ENCODE measurements at places on chromosomes 12 and 14. TPM values are rescaled to one million over a fixed set of nuclear protein-coding genes. Genes with fewer than 3 reads are reported as not detected.
A peak's percentile ranks its signal among the peaks of the same experiment; 100 is the strongest.

DNA sequence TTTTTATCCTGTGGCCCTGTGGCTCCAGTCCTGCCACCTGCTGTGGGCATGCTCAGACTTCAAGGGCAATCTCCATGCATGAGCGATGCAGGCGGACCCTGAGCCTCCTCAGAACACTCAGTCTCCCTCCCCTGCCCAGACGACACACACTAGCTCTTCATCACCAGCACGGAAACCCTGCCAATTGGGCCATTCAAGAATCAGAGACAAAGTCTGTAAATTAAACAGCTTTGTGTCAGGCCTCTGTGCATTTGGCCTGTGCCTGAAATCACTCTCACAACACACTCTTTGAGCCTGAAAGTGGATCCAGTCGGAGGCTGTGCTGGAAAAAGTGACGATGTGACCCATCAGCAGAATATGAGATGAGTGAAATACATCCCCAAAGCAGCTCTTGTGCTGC, 12.5 kb downstream of the POU6F1 start:
- DNase-seq, result no peak

The TAS2R9 gene
- not detected for total RNA-seq

DNA sequence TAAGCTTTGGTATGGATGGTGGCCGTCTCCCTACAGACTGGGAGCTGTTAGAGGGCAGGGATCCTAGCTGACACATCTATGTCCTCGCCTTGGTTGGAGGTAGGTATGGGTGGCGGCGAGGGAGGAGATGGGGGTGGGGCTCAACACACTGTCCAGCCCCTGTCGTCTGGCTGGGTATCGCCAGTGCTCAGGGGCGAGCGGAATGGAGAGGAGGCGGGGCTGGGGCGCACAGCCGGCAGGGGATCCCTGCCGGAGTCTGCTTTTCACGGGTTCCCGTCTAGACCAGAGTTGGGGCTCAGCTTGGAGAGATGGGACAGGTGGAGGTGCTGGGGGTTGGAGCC, 16.1 kb downstream of the TAMALIN start:
- no peak for DNase-seq

- DNase-seq, result no peak
Observed at GRCh38 chr12:113238309-113238708, 17.0 kb downstream of the TPCN1 start.

GRCh38 chr14:57403521-57403864, 13.1 kb downstream of the NAA30 start:
- no peak for DNase-seq

The SLC17A8 gene
- total RNA-seq, result 3.2 TPM

GRCh38 chr12:125540580-125541204, 475.5 kb downstream of the AACS start:
- no peak for DNase-seq

DNA sequence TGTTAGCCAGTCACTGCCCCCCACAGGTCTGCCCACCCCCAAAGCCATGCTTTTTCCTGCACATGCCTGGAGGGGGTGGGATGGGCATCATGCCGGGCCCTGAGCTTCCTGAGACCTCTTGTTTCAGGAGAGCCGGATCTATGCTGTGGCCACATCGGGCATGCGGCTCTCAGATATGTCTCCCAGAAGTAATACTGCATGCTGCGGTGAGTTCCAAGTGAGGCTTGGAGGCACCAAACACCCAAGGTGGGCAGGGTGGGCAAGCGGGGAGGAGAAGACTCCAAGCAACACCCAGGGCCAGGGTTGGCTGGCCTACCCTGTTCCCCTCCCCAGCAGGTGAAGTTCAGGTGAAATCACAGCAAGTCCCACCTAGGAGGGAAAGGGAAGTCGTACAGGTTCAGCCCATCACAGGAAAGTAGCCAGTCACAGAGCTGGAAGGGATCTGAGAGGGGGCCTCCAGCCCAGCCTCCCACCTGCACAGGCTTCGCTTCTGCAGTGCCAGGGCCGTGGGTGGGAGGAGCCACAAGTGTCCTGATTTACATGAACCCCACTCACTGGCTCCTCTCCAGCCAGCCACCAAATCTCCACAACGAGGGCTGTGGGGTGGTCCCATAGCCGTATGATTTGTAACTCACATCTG, 30.9 kb downstream of the PIGH start:
- no peak for DNase-seq

DNA sequence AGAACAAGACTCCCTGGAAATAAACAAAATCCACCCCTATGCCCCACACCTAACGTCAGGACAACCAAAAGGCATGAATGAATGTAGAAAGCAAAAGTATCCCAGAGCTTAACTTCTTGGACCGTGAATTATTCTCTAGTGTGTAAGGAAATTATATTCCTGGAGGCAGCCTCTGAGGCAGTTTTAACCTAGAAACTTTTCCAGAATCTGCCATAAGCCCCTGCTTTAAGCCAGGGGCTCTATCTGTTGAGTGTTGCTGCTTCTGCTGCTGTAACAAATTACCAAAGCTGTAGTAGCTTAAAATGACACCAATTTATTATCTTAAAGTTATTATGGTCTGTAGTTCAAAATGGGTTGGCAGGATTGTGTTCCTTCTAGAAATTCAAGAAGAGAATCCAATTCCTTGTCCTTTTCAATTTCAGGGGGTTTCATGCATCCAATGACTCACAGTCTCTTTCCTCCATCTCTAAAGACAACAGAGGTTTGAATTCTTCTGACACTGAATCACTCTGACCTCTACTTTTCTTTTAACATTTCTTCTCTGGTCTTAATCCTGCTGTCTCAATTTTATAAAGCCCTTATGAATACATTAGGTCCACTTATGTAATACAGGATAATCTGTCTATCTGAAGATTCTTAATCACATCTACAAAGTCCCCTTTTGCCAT, 242.7 kb downstream of the ATXN7L3B start:
- no peak for DNase-seq

DNA sequence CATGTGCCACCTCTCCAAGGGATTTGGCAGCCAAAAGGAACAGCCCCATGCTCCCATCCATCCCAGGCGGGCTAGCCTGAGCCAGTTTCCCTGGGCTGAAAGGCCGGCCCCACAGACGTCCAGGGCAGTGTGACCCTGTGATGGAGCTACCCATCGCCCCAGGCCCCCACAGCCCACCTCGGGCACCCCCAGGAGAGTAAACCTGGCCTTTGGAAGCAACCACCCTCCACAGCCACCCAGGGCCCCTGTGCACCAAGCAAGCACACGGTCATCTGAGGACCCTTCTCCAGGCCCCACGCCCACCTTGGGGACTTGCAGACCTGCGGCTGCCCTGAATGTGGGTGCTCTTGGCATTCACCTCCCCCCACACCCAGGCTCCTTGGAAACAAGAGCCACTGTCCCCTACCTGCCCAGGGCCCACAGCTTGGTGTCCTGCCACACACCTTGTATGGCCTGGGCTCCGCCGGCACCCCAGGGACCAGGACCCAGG, 8.4 kb downstream of the AHNAK2 start:
- no peak for DNase-seq

DNA sequence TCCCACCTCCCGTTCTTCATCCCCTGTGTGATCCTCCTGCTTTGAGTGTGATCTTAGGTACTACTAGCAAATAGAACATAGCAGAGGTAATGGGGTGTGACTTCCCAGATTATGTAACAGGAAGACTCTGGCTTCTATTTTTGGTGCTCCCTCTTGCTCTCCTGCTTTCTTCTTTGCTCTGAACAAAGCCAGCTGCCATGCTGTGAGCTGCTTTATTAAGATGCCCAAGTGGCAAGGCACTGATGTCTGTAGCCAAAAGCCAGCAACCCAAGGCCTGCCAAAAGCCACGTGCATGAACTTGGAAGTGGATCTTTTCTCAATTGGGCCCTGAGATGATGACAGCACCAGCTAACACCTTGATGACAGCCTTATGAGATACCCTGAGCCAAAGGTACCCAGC, 5.8 kb upstream of the MFAP5 start:
- no peak for DNase-seq

The PTGER2 gene
- total RNA-seq, result 0.21 TPM

GRCh38 chr12:119393677-119394076, 59.1 kb downstream of the CCDC60 start:
- no peak for DNase-seq

GRCh38 chr12:10667581-10667980, 6.3 kb downstream of the STYK1 start:
- DNase-seq, result no peak

DNA sequence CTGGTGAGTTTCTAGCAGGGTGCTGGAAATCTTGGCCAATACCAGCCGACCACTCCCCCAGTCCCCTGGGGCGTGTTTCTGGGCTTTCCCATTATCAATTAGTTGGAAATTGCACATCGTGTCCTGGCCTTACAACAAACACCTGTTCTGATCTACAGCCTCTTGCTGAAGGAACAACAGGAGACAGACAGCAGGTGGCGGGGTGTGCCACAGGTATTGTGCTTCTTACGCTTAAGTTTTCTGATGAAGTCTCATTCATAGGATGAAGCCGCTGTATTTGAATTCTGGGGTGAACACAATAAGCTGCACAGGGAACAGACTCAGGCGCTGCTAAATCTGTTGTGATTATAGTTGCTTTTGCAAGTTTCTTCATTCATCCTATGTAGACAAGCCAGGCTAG, 703 bp downstream of the HIGD1C start:
- DNase-seq, result no peak

- no peak for DNase-seq
Observed at GRCh38 chr14:59474172-59474571, 9.0 kb upstream of the GPR135 start.

GRCh38 chr14:44910821-44911220, 50.9 kb downstream of the KLHL28 start:
- peak; percentile 65 for DNase-seq

GRCh38 chr14:71645656-71646055, 286.6 kb upstream of the RGS6 start:
- DNase-seq, result no peak

DNA sequence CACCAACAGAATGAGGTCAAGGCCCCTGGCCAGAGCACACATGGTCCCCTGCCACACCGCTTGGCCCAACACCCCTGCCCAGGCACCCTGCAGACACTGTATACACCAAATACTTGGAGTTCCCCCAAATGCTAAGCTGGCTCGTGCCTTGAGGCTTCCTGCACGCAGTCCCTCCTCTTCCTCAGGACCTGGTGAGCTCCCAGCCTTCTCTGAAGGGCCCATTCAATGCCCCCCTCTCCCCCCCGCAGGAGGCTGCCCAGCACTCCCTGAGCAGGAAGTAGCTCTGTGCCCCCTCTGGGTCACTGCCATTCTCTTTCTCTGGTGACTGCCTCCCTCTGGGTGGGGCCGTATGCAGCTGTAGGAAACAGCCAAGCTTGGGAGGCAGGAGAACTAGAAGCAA, 75.3 kb downstream of the ITPK1 start:
- DNase-seq, result no peak

The HOXC6 gene
- not detected for total RNA-seq

GRCh38 chr12:17266856-17267255, 660.9 kb upstream of the LMO3 start:
- DNase-seq, result peak; percentile 27

DNA sequence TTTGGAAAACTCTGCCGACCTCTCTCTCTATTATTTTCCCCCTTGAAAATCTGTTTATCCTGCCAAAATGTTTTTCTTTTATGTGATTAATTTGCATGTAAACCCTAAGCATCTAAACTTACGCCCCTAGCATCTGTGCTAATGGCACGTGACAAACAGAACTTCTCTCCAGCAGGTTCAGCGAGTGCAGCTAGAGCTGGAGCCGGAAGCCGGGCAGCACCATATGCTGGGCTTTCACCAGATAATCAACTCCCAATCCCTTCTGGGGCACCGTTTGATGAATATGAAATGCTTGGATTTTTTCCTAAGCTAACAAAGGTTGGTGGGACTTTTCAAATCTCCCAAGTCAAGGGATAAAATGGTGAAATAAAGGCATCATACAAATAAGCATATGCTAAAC, 667.5 kb upstream of the TMEM132C start:
- DNase-seq, result no peak

The APPL2 gene
- 29.8 TPM for total RNA-seq

DNA sequence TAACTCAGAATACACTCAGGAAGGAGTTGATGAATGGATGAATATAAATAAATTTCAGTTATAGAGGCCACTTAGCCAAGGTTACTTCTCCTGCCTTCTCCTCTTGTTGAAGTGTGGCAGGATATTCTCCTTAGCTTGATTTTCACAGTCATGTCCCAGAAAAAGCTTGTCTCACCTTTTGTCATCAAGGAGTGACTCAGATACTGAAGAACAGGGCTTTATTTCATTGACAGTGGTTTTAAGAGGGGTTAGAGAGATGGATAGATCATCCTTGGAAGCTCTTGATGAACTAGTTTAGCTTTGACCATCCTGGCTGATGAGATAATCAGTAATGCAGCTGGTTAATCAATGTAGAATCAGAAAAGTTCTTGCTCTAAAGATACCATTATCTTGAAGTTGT, 35.0 kb upstream of the CFAP54 start:
- DNase-seq, result no peak

DNA sequence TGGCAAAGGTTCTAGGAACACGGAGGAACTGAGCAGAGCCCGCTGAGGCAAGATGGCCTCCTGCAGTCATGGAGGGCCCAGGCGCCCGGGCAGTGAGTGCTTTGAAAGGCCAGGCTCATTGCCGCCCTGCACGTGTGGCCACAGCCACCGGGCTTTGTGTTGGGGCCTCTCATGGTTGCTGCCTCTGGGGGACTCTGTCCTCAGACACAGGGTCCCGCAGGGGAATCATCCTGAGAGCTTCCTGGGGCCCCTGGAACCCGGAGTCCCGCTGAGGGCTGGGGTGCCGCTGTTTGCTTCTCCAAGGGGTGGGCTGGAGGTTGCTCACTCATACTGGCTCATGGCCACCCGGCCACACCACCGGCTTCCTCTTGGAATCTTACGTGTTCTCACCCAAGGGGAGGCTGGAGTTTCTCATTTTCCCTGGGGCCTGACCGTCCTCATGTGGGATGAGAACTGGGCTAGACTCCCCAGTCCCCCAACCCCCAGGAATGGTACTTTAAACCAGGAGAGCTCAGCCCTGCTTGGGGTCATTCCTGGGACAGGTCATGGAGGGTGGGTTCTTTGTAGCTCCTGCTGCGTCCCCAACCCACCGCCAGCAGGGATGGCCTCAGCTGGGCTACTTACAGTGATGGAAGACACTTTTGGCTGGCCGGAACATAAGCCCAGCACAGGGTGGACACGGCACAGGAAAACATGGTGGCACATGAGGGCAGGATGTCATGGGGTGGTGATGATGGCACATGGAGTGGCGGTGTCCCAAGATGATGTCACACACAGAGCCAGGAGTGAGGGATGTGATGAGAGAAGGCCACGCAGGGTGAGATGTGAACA, 21.1 kb upstream of the LRTM2 start:
- DNase-seq, result no peak

DNA sequence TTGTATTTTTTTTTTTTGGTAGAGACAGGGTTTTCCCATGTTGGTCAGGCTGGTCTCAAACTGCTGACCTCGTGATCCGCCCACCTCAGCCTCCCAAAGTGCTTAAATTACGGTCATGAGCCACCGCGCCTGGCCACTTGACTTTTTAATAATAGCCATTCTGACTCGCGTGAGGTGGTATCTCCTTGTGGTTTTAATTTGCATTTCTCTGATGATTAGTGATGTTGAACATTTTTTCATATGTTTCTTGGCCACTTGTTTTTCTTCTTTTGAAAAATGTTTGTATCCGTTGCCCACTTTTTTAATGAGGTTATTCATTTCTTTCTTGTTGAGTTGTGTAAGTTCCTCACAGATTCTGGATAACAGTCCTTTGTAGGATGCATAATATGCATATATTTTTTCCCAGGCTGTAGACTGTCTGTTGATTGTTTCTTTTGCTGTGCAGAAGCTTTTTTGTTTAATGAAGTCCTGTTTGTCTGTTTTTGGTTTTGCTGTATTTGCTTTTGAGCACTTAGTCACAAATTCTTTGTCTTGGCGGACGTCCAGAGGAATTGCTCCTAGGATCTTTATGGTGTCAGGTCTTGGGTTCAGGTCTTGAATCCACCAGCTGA, 10.3 kb upstream of the PGAM5 start:
- no peak for DNase-seq

The TXNDC16 gene
- 12.5 TPM for total RNA-seq

The MGST1 gene
- total RNA-seq, result 5.6 TPM

The SPTB gene
- 386 TPM for total RNA-seq
